Stimulated activated naive CD4-positive, alpha-beta T cell treated with Interleukin-2 at 50 U/mL for 16 hours (primary cell): ENCODE measurements at places on chromosomes 4 and X.

DNA sequence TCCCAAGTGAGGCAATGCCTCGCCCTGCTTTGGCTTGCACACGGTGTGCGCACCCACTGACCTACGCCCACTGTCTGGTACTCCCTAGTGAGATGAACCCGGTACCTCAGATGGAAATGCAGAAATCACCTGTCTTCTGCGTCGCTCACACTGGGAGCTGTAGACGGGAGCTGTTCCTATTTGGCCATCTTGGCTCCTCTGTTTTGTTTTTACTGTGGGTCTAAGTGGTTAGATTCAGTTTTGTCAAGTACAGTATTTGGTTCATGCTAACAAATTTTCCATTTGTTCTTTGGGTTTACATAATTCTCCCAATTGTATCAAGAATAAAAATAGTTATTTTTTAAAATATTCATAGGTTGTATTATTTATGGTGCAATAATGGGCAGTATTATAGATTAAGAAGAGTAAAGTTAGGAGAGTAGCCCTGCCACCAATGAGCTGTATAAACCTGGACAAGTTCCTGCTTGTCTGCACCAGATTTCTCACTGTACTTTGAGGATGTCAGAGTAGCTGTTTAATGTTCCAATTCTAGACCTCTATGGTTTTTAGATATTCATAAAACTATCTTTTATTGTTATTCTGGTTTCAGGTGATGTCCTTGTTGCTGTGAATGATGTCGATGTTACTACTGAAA is 23.4 kb downstream of the INTU start:
- no peak for DNase-seq

DNA sequence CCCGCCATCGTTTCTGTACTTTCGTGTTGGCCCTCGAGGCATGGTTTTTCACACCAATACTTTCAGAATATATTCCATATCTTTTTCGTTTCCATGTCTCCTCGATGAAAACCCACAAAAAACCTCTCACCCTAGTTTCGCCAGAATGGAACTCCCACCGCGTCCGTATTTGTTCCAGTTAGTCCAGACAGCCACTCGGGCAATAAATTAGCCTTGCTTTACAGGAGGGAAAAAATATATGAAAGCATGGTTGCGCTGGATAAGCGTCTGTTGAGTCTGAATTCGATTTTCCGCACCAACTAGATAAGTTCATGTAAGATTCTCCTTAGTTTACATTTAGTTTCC is 550 bp upstream of the CHM start:
- no peak for DNase-seq

GRCh38 chr4:172480471-172480870 is 667.3 kb downstream of the GALNTL6 start:
- no peak for DNase-seq

GRCh38 chr4:104625706-104626105 is 131.0 kb upstream of the CXXC4 start:
- DNase-seq = no peak

- no peak for DNase-seq
Observed at GRCh38 chr4:11741190-11741652, 312.5 kb upstream of the HS3ST1 start.

- no peak for DNase-seq
Observed at GRCh38 chr4:164997324-164997723, 19.9 kb upstream of the TRIM61 start.

GRCh38 chr4:48949518-48950219 is 36.4 kb upstream of the CWH43 start:
- DNase-seq = no peak

DNA sequence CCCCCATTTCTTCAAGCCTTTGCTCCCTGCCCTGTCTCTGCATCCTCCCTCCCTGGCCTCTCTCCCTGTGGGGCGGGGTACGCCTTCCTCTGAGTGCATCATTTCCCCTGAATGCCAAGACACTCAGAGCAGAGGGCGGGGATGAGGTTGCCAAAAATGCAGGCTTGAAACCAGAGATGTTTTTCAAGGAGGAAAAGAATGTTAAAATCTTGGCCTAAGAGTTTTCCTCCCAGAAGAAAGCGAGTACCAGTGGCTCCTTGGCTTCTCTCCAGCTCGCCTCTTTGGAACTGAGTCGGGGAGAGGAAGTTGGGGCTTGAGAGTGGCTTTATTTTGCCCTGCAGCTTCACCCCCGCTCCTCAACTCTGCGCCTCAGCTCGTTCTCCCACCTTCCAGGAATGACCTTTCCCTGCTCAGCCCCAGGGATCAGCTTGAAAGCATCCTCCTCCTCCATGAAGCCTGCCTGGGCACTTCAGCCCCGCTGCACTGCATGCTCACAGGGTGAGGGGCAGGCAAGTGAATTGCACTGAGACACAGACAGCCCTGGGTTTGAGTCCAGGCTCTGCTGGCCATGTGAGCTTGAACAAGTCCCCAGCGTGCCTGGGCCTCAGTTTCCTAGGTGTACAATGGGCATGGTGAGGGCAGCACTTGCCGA is 57.5 kb upstream of the SORCS2 start:
- no peak for DNase-seq

GRCh38 chr4:82388405-82388804 is 14.6 kb upstream of the HNRNPD start:
- DNase-seq = no peak

- no peak for DNase-seq
Observed at GRCh38 chr4:39030725-39031124, 1.5 kb downstream of the TMEM156 start.

GRCh38 chr4:57360681-57361080 is 250.5 kb upstream of the IGFBP7 start:
- DNase-seq = no peak

DNA sequence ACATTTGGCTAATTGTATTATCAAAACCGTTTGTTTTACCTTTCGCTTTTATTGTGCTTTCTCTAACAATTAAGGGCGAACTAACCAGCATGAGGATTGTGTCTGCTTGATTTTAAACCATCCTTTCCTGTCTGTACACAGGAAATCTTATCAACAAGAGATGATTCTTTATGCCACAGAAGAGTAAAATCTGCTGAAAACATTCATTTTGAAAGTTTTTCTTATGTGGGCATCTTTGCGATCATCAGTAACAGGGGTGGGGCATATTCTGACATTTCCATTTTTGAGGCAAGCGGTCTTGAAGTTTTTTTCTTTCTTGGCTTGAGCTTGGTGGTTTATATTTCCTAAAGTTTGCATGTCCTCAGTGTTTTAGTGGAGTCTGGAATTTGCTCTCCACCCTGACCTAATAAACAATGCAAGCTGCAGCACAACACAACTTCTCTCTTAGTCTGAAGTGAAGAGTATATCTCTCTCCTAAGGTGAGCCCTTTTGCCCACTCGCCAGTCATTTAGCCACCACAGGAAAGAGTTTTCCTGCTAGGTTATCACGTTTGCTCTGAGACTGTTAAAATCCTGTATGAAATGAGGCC is 26.6 kb downstream of the NFKB1 start:
- DNase-seq = no peak

GRCh38 chr4:76275486-76276124 is 24.1 kb downstream of the FAM47E start:
- DNase-seq = no peak
